Fibroblast of upper back skin (primary cell): ENCODE measurements at places on chromosomes 2 and 18.

DNA sequence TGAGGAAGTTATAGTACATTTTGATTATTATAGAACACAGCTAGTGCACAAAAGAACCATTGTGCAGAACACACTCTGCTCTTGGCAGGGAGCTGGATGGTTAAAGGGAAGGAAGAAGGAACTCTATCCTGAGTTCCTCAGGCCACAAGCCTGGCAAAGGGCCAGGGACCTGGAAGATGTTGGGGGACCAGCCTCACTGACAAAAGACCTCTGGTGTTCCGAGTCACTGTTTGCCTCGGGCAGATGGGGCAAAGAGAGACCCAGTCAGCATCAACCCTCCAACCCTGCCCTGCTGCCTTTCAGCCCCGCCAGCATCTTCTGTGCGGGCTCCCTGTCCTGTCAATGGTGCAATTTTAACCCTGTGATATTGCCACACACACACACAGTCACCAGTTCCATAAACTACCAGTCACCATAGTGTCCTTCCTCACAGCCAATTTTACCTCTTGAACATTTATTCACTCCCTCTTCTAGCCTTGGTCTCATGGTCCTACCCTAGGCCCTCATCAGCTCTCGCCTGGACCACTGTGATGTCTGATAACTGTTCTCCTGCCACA, 21.9 kb downstream of the NEMP2 start:
- DNase-seq: no peak

DNA sequence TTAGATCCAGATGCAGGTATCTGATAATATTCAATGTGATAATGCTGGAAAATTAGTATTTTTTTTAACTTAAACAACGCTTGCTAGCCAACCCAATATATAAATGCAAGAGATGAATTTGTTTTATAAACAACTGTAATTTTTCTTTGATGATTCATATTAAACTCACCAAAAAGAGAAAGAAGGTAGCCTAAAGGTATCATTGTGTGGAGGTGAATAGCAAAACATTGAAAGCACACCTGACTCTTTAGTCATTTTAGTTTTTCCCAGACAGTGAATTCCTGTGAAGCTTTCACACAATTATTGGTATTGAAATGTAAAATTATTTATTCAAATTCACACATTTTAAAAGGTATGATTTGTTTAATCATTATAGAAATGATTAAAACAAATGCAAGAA, 424.0 kb downstream of the NR4A2 start:
- no peak for DNase-seq

DNA sequence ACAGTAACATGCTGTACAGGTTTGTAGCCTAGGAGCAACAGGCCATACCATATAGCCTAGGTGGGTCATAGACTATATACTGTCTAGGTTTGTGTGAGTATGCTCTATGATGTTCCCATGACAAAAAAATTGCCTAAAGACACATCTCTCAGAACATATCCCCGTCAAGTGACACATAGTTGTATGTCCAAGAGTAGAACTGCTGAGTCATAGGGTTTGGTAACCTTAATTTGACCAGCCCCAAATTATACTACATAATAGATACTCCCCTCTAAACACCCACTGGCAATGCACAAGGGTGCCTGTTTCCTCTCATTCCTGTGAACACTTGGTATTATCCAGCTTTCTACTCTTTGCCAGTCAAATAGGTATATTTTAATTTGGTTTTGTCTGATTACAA, 161.6 kb downstream of the LCLAT1 start:
- no peak for DNase-seq

GRCh38 chr18:61541673-61542072, 208.4 kb downstream of the CDH20 start:
- no peak for DNase-seq

GRCh38 chr18:63348508-63349136, 18.4 kb downstream of the KDSR start:
- no peak for DNase-seq

GRCh38 chr2:11997142-11997541, 250.7 kb downstream of the LPIN1 start:
- no peak for DNase-seq

- DNase-seq: peak; percentile 20
Observed at GRCh38 chr18:70450426-70451253, 161.8 kb downstream of the SOCS6 start.

- DNase-seq: no peak
Observed at GRCh38 chr2:46340740-46341420, 43.7 kb downstream of the EPAS1 start.

DNA sequence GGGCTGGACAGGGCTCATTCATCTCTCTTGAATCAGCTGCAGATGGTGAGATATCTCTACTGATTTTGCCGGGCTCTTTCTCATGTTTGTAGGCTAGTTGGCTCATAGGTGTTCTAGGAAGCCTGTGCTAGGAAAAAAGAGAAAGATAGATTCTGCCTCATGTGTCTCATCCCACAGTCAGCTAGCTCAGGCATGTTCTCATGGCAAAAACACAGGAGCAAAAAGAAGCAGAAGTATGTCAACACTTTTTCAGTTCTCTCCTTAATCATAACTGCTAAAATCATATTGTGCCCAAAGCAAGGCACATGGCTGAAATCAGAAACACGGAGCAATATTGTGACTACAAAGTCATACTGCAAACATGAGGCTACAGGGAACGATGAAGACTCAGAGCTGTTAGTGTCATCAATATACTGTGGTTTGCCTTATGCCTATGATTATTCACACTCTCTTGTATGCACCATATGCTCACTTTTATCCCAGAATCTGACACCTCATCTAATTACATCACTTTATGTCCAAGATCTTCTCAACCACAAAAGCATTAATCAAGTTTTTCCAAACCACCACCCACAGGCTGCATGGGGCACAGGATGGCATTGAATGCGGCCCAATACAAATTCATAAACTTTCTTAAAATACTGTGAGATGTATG, 571.9 kb upstream of the CNTNAP5 start:
- no peak for DNase-seq
